ENCODE measurements at places on chromosomes 7 and 10. TPM values are rescaled to one million over a fixed set of nuclear protein-coding genes. Genes with fewer than 3 reads are reported as not detected.
A peak's percentile ranks its signal among the peaks of the same experiment; 100 is the strongest.

Gene C10orf67
- total RNA-seq: 0.17 TPM

GRCh38 chr10:2011106-2011716 lies 273.9 kb upstream of the ADARB2 start:
- H3K4me1 ChIP-seq: no peaks in the 10 kb centered on the region
- H3K36me3 ChIP-seq: no peaks in the 10 kb centered on the region
- DNase-seq: no peak
- H3K4me3 ChIP-seq: no peak overlapping the region
- H3K27ac ChIP-seq: no peak overlapping the region

- H3K27me3 ChIP-seq: no peaks in the 10 kb centered on the region
- H3K36me3 ChIP-seq: no peaks in the 10 kb centered on the region
- no peak overlapping the region for H3K4me3 ChIP-seq
- H3K4me1 ChIP-seq: no peaks in the 10 kb centered on the region
- no peak overlapping the region for H3K27ac ChIP-seq
- no peak for DNase-seq
Measured at GRCh38 chr7:81457852-81458522, 311.9 kb downstream of the HGF start.

Gene STEAP2
- total RNA-seq: 3.3 TPM

Gene DOCK4
- 24.6 TPM for total RNA-seq

- H3K36me3 ChIP-seq: no peaks in the 10 kb centered on the region
- H3K27me3 ChIP-seq: peaks cover 4% of the 10 kb centered on the region
- no peaks in the 10 kb centered on the region for H3K4me1 ChIP-seq
- no peak for DNase-seq
- H3K4me3 ChIP-seq: no peak overlapping the region
Measured at GRCh38 chr10:131271966-131272365, 39.6 kb downstream of the TCERG1L start.

GRCh38 chr10:27513451-27514191 lies 9.5 kb downstream of the RAB18 start:
- no peak for DNase-seq
- H3K4me3 ChIP-seq: no peak overlapping the region
- H3K27ac ChIP-seq: peak overlapping the region; percentile 46
- no peaks in the 10 kb centered on the region for H3K27me3 ChIP-seq
- peaks cover 31% of the 10 kb centered on the region for H3K36me3 ChIP-seq

DNA sequence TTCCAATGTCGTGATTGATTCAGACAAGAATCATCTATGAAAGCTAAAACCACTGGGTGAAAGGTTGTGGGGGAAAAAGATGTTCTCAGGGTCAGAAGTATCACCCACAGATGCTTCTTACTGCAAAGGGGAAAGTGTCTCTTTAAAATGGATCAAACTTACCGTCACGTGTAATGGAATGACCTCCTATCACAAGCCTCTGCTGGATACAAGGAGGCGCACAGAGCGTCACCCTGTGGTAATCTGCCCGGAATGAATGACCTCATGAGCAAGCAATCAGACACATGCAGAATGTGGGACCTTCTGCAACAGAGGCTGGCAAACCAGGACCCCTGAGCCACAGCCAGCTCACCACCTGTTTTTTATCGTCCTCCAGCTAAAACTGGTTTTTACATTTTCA lies 33.0 kb downstream of the WIPF3 start:
- DNase-seq: no peak
- no peaks in the 10 kb centered on the region for H3K27me3 ChIP-seq
- no peaks in the 10 kb centered on the region for H3K36me3 ChIP-seq
- no peak overlapping the region for H3K4me3 ChIP-seq
- no peak overlapping the region for H3K27ac ChIP-seq

Gene SEMA3E
- 27.7 TPM for total RNA-seq

Gene NCF1
- not detected for total RNA-seq

GRCh38 chr7:118039963-118040489 lies 143.9 kb upstream of the LSM8 start:
- H3K4me3 ChIP-seq: no peak overlapping the region
- no peaks in the 10 kb centered on the region for H3K27me3 ChIP-seq
- no peaks in the 10 kb centered on the region for H3K4me1 ChIP-seq
- no peak overlapping the region for H3K27ac ChIP-seq

DNA sequence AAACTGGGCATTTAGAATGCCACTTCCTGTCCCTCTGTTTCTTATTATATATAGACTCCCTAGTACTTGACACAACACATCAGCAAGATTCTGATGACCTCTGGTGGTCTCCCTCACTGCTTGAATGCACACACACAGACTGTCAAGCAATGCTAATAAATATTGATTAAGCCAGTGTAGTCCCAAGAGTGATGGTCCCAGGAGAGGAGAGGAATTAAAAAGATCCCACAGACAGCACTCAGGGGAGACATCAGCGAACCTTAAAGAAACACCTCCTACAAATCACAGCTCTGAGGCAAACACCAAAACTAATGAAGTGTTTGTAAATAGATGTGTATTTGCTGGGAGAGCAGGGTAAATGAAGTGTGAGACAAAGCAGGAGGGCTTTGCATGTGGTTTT lies 1291.2 kb downstream of the XPNPEP1 start:
- peaks cover 4% of the 10 kb centered on the region for H3K4me1 ChIP-seq
- no peaks in the 10 kb centered on the region for H3K36me3 ChIP-seq
- H3K27ac ChIP-seq: no peak overlapping the region
- H3K27me3 ChIP-seq: no peaks in the 10 kb centered on the region

DNA sequence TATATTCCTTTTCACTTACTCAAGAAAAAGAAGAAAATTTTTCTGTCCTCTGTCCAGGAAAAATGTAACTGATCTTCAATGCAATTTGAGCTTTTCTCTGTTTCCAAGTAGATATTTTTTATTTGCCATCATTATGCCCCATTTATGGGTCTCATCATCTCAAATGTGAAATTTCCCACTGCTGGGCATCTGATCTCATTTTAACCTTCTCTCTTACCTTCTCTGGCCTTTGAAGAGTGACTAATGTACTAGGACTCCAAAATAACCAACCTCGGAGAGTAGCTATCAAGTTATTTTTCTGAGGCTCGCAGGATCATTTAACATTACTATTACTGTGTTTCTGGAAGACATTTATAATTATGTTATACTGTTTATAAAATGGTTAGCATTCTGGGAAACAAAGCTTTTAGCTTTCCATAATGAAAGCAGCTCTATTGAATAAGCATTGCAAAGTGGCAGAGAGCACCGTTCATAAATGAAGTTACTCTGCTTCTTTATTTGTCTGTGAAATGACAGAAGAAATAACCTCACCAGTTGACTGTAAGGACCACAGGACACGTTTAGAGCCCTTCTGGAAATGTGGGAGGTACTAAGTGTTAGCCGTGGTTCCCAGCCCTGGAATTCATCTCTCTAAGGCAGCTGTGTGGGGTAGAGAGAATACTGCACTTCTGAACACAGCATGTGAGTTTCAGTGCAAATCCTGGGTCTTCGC lies 33.3 kb upstream of the NMT2 start:
- no peak overlapping the region for H3K4me3 ChIP-seq
- peak overlapping the region; percentile 75 for H3K27ac ChIP-seq
- peaks cover 8% of the 10 kb centered on the region for H3K36me3 ChIP-seq
- no peaks in the 10 kb centered on the region for H3K27me3 ChIP-seq
- DNase-seq: no peak

Gene EPDR1
- 0.90 TPM for total RNA-seq

Gene CCL26
- total RNA-seq: 1.00 TPM

Gene CCDC186
- 21.0 TPM for total RNA-seq

Gene TBXAS1
- 4.2 TPM for total RNA-seq

Gene HOGA1
- 0.57 TPM for total RNA-seq

DNA sequence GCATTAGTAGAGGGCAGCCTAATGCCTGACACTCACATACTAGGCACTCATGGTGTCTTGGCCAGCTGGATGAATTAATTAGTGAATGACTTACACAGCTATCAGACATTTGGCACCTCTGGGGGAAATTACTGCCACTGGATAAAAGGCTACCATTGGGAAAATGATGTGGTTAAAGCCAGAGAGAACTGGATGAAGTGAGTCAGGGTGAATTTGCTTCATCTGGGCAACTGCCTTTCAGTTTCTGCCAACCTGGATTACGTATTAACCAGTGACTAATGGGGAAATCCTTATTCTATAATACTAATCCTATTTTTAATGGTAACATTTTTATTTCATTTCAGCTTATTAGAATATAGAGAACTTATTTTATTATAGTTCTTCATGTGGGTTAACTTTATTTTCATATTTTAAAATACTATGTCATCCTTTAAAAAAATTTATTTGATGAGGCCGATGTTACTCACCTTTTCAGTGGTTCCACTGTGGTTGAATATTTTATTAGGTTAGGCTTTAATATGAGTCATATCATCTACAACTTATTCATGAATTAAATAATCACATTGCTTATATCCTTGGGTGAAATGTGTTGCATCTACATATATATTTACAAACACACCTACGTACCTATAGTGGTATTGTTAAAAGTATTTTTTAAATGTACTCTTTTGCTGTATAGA lies 85.6 kb upstream of the CAPZA2 start:
- H3K4me3 ChIP-seq: no peak overlapping the region
- peaks cover 3% of the 10 kb centered on the region for H3K27me3 ChIP-seq

Gene ANKRD61
- 0.31 TPM for total RNA-seq

Gene ANTXRL
- total RNA-seq: not detected

DNA sequence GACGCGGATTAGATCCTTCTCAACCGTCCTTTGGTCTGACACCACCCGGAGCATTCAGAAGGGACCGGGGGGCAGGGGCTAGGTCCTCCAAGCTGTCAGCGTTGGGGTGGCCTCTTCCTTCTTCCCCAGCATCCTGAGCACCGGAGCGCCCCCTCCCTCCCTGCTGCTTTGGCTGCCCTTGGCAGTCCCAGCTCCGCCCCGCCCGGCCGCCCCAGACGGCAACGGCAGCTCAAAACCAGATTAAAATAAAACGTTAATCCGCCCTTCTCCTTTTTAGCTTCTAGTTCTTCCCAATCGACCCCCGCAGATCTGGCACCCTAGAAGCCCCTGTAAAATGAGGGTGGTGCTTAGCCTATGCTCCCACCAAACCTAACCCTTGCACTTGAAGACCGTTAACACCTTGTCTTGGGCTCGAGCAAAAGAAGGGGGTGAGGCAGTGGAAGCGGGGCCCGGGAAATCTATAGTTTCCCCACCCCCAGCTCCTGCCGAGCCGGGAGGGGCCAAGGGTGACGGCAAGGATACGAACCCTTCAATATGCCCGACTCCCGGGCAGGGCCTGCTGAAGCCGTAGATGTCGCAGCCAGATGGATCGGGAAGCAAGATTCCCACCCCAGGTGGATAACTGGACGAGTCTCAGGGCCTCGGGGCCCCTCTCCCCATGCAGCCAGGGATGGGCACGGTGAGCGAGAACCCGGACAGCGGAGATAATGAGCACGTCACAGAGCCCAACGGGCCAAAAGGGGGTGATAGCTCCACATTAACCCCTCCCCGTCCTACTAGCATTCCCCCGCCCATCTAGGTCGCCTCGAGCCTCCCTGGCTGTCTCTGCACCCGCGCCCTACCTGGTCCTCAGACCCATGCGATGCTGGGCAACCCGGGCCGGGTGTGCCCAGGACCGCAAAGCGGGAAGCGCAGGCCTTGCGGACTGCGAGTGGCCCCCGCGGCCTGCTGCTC lies 169.7 kb downstream of the NRF1 start:
- peak overlapping the region; percentile 54 for H3K27ac ChIP-seq
- DNase-seq: no peak
- no peaks in the 10 kb centered on the region for H3K36me3 ChIP-seq
- peak overlapping the region; percentile 87 for H3K4me3 ChIP-seq

DNA sequence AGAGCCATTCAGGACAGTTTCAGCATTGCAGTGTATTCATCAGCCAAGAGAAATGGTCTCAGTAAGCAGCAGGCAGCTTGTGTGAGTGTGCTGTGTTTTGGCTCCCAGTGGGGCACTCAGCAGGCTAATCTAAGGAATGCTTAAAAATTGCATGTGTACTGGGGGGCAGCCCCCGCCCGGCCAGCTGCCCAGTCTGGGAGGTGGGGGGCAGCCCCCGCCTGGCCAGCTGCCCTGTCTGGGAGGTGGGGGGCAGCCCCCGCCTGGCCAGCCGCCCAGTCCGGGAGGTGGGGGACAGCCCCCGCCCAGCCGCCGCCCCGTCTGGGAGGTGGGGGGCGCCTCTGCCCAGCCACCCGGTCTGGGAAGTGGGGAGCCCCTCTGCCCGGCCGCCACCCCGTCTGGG lies 116.2 kb downstream of the GRID1 start:
- no peak overlapping the region for H3K27ac ChIP-seq
- H3K4me1 ChIP-seq: peaks cover 17% of the 10 kb centered on the region
- DNase-seq: no peak
- H3K36me3 ChIP-seq: no peaks in the 10 kb centered on the region
- H3K4me3 ChIP-seq: no peak overlapping the region
- peaks cover 3% of the 10 kb centered on the region for H3K27me3 ChIP-seq

DNA sequence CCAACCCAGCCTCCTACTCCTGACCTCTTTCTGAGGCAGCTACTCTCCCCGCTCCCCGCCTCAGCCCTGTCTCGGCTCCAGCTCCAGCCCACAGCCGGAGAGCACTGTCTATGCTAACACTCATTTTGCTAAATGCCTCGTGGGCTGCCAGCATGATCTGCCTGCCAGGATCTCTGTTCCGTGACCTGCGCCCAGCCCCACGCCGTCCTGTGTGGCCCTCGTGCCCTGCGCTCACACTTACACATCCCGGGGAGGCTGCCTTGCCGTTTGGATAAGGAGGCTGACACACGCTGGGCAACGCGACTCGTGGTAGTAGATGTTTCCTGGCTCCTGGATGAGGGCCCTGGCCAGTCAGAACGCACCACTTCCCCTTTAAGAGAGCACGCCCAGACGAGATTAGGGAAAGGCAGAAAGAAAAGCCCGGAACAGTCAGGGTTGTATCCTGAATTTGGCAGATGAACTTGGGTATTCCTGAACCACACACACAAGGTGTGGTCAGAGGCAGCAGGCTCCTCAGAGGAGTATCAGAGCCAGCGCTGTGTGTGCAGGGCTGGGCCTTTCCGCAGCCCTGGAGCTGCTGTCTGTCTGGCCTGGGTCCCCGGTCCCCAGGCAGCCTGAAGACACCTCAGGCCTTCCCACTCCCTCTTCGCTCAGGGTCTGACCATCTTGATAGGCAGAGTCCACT lies 97.7 kb upstream of the EFCAB10 start:
- H3K27ac ChIP-seq: no peak overlapping the region
- no peak for DNase-seq

Gene GPR26
- total RNA-seq: 1.8 TPM

Gene C10orf143
- 1.8 TPM for total RNA-seq

DNA sequence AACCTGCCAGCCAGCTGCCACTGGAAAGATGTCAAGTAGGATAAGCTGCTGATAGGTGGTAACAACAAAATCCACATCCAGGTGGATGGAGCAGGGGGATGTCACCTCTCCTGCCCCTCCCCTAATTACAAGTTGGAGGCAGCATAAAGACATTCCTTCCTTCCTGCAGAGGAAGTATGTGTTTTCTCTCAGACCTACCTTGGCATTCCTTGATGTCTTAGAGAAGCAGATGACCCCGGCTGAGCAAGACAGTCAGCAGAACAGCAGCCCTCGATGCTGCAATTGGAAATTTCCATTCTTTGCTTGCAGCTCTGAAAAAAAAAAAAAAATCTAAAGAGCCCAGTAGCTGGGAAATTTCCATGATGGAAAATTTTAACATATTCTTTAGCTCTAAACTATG lies 137.5 kb upstream of the MKLN1 start:
- DNase-seq: no peak
- no peak overlapping the region for H3K27ac ChIP-seq
- H3K36me3 ChIP-seq: no peaks in the 10 kb centered on the region
- H3K4me3 ChIP-seq: no peak overlapping the region

Gene CCL24
- total RNA-seq: not detected

All from type B pancreatic cell (in vitro differentiated cells).